ENCODE measurements at places on chromosomes 6 and 20.

- DNase-seq: no peak
Observed at GRCh38 chr20:34096699-34097444, 15.2 kb downstream of the EIF2S2 start.

GRCh38 chr6:163872335-163872734 lies 457.8 kb downstream of the QKI start:
- no peak for DNase-seq

DNA sequence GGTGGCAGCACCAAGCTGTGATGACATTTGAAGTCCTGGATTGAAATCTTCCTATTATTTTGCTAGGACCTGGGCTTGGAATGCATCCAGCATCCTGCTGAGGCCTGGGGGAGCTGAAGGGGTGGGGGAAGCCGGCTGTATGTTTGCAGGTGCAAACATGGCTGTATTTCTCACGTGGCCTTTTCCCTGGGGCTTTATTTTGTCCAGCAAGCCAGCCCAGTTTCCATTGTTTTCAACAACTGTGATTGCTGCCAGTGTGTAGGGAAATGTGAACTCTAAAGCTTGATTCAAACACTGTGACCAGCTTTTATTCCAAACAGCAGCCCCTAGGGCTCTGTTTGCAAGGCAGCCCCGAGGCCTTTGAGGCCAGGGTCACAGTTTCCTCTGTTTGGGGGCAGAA lies 683.0 kb downstream of the DHX35 start:
- DNase-seq: no peak

DNA sequence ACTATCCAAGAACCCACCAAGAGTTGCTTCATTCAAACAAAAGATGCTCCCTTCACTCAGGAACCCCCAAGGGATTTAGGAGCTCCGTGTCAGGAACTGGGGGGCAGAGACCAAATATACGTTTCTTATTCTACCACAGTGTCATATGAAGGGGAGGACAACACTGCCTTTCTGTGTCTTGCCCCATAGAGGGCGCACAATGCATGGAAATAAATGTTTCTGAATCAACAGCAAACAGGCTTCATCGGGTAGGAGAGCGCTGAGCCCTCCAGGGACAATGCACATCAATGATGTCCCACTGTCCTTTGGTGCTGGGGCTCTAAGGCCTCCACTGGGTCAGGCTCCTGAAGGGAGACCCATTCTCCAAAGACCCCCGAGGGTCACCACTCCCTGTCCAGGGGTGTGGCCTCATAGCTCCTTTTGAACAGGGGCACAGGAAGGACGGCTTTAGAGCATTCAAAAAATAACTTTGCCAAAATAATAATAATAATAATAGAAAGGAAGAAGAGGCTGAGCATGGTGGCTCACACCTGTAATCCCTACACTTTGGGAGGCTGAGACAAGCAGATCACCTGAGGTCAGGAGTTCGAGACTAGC lies 31.1 kb downstream of the PLG start:
- DNase-seq: peak; percentile 10

GRCh38 chr20:62900692-62901584 lies 25.4 kb downstream of the DIDO1 start:
- DNase-seq: no peak

DNA sequence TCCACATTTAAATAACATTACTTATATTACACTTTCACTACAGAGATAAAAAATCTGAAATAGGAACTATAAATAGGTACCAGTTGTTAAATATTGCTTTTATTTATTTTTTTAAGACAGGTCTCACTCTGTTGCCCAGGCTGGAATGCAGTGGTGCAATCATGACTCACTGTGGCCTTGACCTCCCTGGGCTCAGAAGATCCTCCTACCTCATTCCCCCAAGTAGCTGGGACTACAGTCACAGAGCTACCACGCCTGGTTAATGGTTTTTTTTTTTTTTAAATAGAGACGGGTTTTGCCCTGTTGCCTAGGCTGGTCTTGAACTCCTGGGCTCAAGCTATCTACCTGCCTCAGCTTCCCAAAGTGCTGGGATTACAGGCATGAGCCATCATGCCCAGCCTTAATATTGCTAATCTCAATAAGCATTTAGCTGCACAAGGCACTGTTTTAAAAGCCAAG lies 17.3 kb downstream of the EEF1E1 start:
- no peak for DNase-seq

- DNase-seq: no peak
Observed at GRCh38 chr20:54062812-54063280, 7.5 kb downstream of the BCAS1 start.

DNA sequence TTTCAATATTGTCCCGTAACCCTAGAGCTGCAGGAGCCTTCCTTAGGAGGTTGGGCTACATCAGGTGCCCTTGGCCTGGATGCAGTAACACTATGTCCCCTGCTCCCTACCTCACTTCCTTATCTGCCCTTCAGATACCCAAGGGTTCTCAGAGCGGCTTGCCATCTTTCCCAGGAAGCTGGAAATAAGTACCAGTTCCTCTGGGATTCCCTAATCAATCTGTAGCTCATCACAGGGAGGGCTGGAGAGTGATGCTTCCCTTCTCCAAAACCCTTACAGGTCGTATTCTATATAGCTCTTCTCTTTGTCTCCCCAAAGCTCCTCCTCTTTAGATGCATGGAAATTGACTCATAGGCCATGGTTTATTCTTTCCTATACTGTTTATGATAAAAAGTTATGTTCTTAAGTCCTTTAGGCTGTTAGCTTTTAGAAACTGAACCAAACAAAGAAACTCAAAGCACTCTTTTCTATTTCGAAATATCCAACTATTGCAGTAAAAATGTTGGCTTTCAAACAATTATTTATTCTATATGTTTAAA lies 4.2 kb downstream of the MYCT1 start:
- DNase-seq: no peak

GRCh38 chr6:161238500-161238899 lies 35.4 kb downstream of the AGPAT4 start:
- DNase-seq: no peak

GRCh38 chr20:3330046-3330741 lies 77.3 kb downstream of the DNAAF9 start:
- no peak for DNase-seq

- no peak for DNase-seq
Observed at GRCh38 chr20:61037498-61037897, 214.6 kb upstream of the CDH4 start.

Measured in activated naive CD4-positive, alpha-beta T cell treated with Interleukin-2 at 50 U/mL for 16 hours (primary cell).